AG04449 (cell line): ENCODE measurements at places on chromosomes 16 and 17.

GRCh38 chr17:50688245-50688644 is 19.5 kb downstream of the ANKRD40 start:
- no peak for DNase-seq

GRCh38 chr17:36707904-36708303 is 106.5 kb downstream of the MRM1 start:
- no peak for DNase-seq

- DNase-seq: no peak
Measured at GRCh38 chr16:71526111-71526631, at the start of gene CHST4. TSS of gene CHST4 (plus strand) at chr16:71526426. CDS start at chr16:71536678, 10,252 bp downstream.

DNA sequence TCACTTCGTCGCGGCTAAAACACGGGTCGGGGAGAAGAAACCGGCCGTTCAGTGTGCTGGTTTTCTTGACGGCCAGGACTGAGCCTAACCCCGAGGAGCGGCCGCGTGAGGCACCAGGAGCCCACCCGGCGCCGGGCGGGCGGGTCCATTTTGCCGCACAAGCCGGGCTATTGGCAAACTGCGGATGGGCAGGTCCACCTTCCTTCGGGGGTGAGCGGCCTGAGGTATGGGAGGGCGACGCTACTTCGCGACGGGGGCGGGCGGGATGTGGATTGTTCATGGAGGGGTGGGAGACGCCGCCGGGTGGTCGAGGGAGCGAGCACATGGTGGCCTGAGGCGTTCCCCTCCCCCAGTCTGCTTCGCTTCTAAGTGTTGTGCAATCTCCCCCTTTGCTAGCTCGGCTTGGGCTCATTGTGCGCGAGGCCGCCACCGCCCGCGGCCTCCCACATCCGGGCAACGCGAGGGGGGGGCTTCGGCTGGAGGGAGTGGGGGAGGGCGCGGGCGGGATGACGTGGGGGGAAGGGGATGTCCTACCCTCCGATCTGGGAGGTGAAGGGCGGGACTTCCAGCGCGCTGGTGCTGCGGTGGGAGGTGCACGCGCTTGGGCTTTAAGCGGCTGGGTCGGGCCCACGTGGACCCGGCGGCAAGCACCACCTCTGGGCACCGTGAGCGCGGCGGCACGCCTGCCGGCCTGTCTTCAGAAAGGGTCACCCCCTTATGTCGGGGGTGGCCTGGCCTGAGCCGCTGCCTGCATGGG is 5.9 kb upstream of the CD68 start:
- peak; percentile 37 for DNase-seq

GRCh38 chr16:54870151-54870550 is 60.5 kb upstream of the IRX5 start:
- DNase-seq: no peak
